CD8-positive, alpha-beta T cell (primary cell): ENCODE measurements at places on chromosomes 11 and 22.

DNA sequence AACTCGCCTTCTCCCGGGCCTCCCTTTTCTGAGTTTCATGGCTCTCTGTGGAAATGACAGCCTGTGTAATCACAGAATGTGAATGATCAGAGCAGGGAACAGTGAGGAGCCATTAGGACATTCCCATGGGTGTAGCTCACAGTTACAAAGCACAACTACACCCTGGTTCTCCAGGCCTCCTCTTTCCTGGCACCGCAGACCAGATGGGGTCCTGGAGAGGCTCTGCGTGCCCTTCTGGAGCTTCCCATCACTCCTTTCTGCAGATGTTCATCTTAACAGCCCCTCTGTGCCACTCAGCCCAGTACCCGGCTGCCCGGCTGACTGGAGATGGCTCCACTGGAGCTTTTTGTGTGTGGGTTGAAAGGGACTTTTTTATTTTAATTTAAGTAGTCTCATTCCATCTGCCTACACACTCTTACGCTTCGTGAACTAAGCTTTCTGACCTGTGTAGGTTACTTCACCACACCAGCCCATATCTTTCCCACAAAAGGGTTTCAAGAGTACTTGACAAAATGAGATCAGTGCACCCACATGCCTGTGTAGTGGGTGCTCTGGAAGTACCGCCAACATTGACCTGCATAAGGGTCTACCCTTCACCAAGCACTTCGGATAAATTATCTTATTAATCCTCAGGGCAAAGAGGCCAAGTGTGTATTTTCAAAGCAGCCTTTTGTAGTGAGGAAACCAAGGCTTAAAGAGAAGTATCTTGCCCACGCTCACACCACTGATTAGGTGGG, 29.8 kb downstream of the SREBF2 start:
- DNase-seq = no peak

- DNase-seq = peak; percentile 38
Observed at GRCh38 chr11:74739546-74740270, 8.5 kb upstream of the CHRDL2 start.

DNA sequence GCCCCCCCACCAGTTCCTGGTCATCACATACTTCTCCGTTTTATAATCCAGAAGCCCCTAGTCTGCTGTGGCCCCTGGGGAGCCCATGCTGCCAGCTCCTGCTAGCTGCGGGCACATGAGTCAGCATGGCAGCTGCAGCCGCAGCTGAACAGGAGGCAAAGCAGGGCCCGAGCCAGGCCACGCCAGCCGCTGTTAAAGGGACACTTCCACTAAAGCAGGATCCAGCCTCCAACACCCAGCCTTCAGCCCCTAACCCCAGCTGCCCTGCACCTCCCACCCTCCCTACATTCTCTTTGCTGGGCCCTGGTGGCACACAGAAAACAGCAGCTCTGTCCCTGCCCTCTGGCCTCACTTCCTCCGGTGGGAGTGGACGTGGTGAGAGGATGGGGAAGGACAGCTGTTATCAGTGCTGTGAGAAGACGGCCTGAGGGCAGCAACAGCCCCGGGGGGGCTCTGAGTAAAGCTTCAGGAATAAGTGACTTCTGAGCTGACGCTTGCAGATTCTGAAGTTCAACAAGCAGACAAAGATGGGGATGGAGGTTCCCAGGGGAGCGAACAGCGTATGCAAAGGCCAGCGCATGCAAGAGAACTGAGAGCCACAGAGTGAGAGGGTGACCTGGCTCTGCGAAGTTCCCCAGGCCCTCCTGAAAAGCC, 688 bp upstream of the LRRC74B start:
- no peak for DNase-seq

- DNase-seq = no peak
Observed at GRCh38 chr11:57513452-57513795, 2.1 kb downstream of the SLC43A1 start.

DNA sequence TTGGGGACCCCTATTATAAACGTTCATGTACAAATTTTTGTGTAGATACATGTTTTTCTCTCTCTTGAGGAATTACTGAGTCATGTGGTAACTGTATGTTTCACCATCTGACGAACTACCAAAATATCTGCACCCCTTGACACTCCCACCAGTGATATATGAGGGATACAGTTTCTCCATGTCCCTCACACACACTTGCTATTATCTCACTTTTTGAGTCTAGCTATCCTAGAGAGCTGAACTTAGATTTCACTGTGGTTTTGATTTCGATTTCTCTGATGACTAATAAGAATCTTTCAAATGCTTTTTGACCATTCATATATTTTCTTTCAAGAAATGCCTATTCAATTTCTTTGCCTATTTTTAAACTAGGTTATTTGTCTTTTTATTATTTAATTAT, 200.2 kb downstream of the PGR start:
- no peak for DNase-seq

GRCh38 chr11:36243641-36244040, 45.6 kb downstream of the COMMD9 start:
- DNase-seq = no peak
